ENCODE measurements at places on chromosomes 5 and 9.
A peak's percentile ranks its signal among the peaks of the same experiment; 100 is the strongest.

DNA sequence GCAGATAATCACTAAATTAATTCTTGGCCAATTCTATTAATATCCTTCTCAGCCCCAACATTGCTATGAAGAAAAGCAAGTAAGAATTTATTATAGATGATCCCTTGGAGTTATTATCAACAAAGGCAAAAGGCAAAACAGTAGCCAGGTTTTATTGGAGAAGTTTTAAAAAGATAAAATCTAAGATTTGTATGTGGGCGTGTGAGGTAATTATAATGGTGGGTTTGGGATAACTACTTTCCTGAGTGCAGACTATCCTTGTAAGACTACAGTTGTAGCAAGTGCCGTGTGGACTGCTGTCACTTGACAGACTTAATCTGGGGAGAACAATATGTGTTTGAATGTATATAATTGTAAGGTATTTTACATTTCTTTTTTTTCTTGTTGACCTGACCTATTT lies 23.2 kb downstream of the SLC31A1 start:
- DNase-seq = no peak

DNA sequence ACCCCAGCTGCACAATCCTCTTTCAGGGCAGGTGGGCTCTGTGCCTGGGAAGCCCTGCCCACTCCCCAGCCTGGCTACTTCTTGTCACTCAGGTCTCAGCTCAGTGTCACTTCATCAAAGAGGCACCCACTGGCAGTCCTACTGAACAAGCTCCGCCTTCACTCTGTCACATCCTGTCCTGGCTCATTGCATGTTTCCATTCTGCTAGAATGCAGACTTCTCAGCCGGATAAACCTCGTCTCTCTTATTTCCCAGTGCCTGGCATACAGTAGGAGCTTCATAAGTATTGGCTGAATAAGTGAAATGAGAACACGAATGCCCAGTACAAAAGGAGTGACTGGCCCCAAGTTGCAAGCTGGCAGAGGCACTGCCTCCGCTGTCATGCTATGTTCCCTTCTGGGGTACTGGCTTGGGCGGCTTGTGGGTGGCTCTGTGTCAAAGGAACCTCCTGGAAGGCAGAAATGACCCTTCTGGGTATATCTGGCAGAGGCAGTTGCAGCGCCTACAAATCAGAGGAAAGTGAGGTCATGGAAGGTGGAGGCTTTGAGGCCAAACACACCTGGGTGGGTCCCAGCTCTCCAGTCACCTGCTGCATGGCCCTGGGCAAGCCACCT lies 98.3 kb upstream of the PHYKPL start:
- DNase-seq = no peak

- no peak for DNase-seq
Observed at GRCh38 chr9:75880618-75881017, 9.9 kb upstream of the PCSK5 start.

- no peak for DNase-seq
Observed at GRCh38 chr5:168342985-168343384, 51.5 kb downstream of the WWC1 start.

- DNase-seq = no peak
Observed at GRCh38 chr9:18338042-18338441, 135.9 kb upstream of the ADAMTSL1 start.

DNA sequence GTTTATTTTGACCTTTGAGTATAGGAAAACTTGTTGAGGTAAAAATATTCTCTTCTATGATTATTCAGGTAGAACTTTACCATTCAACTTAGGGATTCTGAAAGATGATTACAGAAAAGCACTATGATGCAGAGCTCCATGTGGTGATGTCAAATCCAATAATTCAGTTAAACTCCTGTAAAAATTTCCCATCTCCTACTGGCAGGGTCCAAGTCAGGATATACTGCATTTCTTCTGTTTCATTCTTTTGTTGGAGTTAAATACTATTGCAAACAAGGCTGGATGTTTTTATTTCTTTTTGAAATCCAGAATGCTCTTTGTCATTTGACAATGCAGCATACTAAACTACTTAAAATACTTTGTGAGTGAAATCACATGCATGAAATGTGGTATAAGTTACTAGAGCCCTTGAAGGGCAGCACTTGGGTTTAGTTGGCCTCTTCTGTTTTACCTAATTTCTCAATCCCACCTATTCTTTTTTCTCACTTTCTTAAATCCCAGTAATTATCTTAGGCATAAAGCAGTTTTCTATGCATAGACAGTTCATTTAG lies 204.5 kb downstream of the FBXL7 start:
- DNase-seq = no peak

DNA sequence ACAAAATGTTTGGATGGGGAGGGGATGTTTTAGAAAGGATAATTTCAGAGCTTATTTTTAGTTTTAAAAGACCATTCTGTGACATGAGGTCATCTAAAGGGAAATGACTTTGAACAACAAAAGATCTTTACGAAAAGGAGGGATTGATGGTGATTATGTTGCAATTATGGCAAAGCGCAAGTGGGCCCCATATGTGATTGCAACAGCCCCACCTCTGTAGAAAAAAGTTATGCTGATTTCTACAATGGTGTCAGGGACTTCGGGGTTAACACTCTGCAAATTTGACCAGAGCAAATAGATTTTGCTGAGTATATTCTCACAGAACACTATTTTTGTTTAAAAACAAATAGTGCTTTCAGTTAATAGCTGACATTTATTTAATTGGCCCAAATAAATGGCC lies 312.8 kb downstream of the NSG2 start:
- no peak for DNase-seq

DNA sequence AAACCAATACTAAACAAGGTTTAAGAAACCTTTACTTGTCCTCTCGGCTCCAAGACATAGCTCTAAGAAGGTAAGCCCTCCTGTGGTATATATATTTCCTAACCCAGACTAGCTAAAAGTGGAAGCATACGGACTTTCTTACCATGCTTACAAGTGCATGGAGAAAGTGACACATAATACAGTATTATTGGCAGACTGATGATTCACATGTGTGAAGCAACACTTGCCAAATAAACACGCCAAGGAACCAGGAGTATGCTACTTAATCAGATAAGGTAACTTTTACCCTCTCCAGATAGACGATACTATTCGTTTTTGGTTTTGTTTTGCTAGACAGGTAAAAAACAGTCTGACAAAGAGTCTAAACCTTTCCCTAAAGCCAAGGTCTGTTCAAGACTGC lies 264.1 kb downstream of the MLLT3 start:
- DNase-seq = no peak

- DNase-seq = no peak
Observed at GRCh38 chr9:80326105-80326504, 754.3 kb downstream of the TLE4 start.

GRCh38 chr9:111483858-111484571 lies at the start of gene ECPAS:
Gene ECPAS, minus strand, starts transcription at chr9:111484383. Its CDS starts 11,465 bp downstream, at chr9:111472918.
- DNase-seq = peak; percentile 11

- DNase-seq = no peak
Observed at GRCh38 chr5:14237317-14238086, 94.4 kb downstream of the TRIO start.

DNA sequence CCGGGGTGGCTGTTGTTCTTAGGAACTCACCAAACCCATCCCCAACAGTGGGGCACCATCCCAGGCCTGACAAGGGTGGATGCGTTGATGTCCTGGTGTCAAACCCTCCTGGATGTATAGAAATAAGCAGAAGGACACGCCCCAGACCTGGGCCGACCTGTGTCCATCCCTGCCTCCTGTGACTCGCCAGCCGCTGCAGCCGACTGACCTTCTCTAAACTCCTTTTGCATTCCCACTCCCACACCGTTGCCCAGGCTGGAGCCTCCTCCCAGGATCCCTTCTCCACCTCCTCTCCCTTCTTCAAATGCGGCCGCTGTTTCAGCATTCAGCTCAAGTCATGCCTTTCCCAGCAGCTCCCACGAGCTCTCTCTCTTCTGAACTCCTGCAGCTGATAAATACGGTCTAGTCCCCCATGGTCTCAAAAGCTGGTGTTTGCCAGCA lies 213.2 kb upstream of the IER5L start:
- no peak for DNase-seq

DNA sequence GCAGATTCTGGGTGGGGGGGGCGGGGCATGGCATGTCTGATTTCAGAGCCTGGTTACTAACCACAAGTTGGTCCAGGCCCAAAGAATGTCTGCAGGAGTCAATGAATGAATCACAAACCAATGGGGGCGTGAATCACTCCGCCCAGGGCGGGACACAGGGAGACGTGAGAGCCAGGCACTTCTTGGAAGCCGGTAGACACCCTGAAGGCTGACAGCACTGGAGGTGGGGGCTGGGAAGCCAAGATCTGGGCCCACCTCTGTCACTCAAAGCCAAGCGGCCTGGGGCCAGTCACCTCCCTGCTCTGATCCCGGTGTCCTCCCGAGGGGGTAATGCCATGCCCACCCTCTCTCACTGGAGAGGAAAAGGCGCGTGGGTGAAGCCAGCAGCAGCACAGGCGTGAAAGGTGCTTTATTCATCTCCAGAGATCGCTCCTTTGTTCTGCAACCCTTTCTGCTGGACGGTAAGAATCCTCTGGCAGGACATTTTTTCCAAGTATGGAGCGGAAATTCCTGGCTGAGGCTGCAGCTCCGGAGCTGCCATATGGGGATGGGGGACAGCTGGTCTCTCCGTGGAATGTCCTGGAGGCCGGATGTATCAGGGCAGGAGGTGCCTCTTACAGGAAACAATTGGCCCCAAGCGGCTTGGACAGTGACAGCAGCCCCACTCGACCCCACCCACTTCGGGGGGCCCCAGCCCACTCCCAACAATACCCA lies 85.0 kb downstream of the STK10 start:
- no peak for DNase-seq

DNA sequence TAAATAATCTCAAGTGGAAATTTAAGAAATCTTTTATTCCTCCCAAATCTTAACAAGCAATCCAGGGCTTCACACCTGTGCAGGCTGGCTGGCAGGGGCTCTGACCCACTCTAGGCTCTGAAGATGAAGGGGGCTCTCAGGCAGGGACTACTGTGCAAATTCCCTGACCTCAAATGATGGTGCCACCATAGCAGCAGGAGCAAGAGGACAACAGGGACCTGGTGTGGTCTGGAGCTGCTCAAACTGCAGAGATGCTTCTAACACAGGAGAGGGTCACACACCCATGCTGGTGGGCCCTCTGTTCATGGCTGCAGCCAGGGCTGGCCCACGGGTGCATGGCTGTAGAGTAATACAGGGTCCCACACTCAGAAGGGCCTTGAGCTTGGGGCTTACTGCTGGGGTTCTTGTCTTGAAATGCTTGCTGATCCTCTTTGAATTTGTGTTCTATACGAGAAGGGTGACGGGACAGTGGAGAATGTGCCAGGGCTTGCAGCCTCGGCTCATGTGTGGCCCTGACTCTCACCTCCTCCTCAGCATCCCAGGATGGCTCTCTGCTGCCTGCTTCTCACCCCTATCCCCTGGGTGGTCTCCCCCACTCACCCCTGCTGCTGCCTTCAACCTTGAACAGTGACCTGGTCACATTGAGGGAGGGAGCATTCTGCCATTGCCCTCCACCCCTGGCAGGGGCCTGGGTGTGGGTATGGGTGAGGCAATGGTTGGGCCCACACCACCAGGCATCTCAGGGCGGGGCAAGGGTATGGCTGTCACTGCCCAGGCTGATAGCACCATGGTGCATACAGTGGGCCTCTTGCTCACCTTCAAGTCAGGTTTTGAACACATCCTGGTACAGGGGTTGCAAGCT lies 191.7 kb downstream of the FSTL4 start:
- DNase-seq = no peak

GRCh38 chr9:76255781-76256455 lies 138.3 kb downstream of the RFK start:
- no peak for DNase-seq

DNA sequence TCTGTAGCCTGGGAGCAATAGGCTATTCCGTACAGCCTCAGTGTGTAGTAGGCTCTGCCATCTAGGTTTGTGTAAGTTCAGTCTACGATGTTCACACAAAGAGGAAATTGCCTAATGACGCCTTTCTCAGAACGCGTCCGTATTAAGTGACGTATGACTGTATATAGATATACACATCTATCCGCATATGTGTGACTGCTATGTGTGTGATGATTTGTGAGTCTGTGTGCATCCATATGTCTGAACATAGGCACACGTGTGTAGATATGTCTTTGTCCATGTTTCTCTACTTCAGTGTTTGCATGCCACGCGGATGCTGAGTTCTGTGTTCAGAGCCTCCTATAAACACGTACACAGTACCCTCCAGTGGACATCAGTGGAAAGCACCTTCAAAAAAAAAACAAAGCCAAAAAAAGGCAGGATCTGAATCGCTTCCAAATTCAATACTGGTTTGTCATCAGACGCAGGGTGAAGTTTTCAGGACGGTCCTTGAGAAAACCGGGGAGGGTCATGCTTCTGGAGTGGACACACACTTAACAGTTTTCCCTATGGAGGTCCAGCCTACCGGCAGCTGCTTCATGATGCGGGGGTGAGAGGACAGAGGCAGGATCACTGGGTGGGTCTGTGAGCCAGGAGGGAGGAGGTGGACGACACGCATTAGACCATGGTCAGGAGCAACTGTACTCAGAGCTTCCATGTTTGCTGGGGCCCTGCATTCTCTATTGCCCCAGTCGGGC lies 29.5 kb upstream of the ALDH1B1 start:
- DNase-seq = no peak

DNA sequence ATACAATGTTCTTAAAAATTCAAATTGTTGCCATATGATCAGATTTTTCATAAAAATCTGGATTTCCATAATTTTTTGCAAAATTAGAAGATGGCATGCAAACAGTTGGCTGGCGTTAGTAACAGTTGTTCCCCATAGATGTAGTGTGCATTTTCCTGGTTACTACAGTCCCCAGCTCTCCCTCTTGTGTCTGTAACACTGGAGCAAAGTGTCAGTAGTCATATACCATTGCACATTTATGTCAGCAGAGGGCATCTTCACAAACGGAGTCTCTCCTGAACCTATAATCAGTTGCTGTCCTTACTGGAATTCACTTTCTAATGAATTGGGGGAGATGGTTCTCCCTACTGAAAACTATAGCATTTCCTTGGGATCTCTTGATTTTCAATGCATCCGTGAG lies 44.7 kb upstream of the DMAC1 start:
- DNase-seq = no peak

DNA sequence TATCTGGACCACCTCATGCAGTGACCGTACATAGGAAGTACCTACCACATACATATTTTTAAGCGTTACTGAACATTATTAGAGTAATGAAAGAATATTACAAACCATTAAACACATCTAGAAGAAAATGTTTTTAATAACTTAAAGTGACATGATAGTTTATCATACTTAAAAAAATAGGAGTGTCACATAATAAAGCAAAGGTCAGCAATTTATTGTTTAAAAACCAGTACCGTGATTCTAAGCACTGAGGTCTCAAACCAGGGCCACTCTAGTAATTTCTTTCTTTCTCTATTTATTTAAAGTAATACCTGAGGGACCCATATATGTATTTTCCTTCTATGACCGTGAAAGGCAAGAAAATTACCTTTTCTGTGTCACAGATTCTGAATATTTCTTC lies 216.0 kb downstream of the MLLT3 start:
- DNase-seq = no peak

DNA sequence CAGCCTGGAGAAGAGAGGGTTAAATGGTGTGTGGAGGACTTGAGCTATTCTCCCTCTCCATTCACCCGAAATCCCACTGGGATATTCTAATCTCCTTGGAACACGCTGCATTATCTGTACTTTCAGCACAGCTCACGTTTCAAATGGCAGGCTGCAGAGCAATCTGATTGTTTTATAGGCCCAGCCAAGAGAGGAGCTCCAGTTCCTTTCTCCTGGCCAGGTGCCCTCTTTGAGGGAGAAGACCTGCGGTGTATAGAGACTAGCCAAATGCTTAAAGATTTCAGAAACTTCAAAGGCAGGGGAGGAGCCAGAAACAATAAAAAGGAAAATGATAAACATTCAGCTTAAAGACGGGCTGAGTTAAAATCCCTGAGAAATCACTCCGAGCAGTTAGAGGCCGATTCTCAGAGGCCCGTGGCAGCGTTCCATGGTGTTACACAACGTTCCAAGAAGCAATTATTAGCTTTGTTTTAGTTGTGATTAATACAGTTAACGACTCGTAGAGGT lies 564.0 kb upstream of the KLF4 start:
- no peak for DNase-seq
